ENCODE measurements at places on chromosomes 1 and 21. TPM values are rescaled to one million over a fixed set of nuclear protein-coding genes. Genes with fewer than 3 reads are reported as not detected.

The PCBP3 gene
- 1.5 TPM for total RNA-seq

The DIRAS3 gene
- total RNA-seq = 1.0 TPM

The CA6 gene
- total RNA-seq = not detected

The FCGR3A gene
- total RNA-seq = not detected

The PCP4 gene
- not detected for total RNA-seq

The TNFRSF4 gene
- total RNA-seq = not detected

The GBP1 gene
- total RNA-seq = 0.07 TPM

The IFI44 gene
- total RNA-seq = 0.65 TPM

The ACTA1 gene
- 0.15 TPM for total RNA-seq

The UBQLN4 gene
- total RNA-seq = 42.9 TPM

The MROH7 gene
- not detected for total RNA-seq

The PI4KB gene
- 23.4 TPM for total RNA-seq

The CLCA1 gene
- total RNA-seq = not detected

The GPA33 gene
- total RNA-seq = not detected

The SYPL2 gene
- total RNA-seq = 0.10 TPM

The CYP4A11 gene
- total RNA-seq = not detected

The NBPF6 gene
- not detected for total RNA-seq

The FMO4 gene
- total RNA-seq = 0.45 TPM

The RIMS3 gene
- total RNA-seq = 1.7 TPM

The TTC22 gene
- total RNA-seq = not detected

The DCST1 gene
- not detected for total RNA-seq

The MNDA gene
- total RNA-seq = not detected

The C1orf216 gene
- 15.0 TPM for total RNA-seq

The PGBD5 gene
- 0.42 TPM for total RNA-seq

The S100A3 gene
- total RNA-seq = 104 TPM

The SLC1A7 gene
- total RNA-seq = 0.05 TPM

The KAZN gene
- 3.4 TPM for total RNA-seq

All from A549 treated with GW870086 at 1 μM for 4 hours (cell line).